ENCODE measurements at places on chromosomes 2 and 18.

- DNase-seq, result no peak
Observed at GRCh38 chr2:127662937-127663565, 12.3 kb downstream of the LIMS2 start.

DNA sequence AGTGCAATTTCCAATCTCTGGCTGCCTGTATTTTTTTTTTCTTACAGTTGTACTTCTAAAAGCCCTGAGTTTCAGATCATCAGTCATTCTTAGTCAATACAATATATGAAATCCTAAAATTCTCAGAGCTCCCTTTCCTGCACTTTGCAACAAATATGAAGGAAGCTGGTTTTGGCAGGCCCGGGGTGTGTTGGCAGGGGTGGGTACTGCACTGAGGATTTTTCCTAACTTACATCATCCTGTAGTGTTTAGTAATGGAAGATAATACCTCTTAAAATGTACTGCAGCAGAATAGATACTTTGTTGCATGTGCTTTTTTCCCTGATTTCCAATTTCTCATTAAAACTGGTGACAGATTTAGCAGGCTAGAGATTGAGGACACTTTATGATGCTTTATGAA, 374.6 kb downstream of the PTH2R start:
- no peak for DNase-seq

- peak; percentile 79 for DNase-seq
Observed at GRCh38 chr18:32019251-32019948, 775 bp downstream of the RNF125 start.

GRCh38 chr2:105873281-105873680, 128.6 kb downstream of the NCK2 start:
- no peak for DNase-seq

DNA sequence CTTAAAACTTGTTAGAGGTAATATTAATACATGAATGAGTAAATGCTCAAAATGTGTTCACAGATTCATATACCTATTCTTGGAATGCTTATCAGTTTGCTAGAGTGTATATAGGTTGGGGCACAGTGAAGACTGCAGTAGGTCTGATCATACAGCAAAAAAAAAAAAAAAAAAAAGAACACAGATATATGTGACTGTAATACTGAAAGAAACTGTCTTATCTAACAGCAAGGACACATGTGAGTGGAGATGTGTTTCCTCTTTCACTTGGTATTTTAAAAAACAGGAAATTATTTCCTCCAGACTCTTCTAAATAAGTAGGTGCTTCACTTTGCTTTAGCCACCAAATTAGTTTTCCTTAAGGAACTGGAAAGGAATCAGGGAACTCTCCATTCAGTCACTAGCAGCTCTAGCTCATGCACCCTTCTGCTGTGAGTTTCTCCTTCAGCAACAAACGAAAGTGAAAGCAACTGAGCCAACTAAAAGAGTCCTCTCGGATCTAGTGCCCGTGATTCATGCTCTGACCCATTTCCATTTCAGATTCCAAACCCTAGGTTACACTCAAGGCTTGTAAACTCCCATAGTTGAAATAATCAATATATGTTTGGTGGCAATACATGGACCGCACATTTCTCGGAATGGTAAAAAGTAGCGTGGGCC, 98.5 kb downstream of the DSEL start:
- no peak for DNase-seq

- DNase-seq, result no peak
Observed at GRCh38 chr2:6418291-6418690, 447.4 kb downstream of the CMPK2 start.

- DNase-seq, result no peak
Observed at GRCh38 chr18:13305301-13305700, 86.7 kb downstream of the LDLRAD4 start.

DNA sequence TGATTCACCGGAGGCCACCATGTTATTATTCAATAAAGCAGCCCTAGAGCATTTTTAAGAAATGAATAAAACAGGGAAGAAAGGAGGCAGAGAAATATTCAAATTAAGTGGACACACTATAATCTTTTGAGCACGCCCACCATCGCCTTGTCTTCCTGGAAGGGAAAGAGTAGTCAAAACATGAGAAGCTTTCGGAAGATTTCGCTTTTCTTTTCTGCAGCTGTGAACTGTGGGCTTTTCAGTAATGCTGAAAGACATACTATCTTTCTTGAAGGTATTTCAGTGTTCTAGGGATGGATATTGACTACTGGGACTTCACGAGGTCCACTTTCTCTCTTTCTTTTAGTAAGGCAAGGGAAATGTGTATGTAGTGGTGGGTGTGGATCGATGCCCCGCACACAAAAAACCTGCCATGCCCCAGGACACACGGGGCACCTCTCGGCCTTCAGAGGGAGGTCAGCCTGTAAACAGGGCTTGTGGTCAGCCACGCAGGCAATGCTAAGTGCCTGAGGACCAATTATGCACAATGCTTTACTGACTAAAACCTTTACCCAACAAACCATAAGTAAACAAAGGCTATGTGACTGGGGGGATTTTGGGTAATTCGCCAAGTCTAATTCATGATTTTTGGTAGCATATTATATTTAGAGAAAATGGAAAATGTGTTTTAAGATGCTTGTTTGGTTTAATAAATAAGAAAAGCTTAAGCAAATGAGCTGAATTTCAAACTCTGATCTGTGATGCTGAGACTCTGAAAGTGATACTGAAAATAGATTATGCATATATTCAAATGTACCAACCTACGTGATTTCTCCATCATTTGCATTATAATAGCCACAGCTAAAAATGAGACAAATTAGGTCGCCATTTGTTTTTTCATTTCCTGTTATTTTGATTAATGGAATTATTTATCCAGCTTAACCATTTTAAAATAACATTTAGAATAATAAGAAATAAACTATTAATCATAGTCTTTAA, 130.5 kb downstream of the ZNF516 start:
- no peak for DNase-seq

GRCh38 chr2:73069855-73070642, 1.5 kb downstream of the SFXN5 start:
- DNase-seq, result no peak

DNA sequence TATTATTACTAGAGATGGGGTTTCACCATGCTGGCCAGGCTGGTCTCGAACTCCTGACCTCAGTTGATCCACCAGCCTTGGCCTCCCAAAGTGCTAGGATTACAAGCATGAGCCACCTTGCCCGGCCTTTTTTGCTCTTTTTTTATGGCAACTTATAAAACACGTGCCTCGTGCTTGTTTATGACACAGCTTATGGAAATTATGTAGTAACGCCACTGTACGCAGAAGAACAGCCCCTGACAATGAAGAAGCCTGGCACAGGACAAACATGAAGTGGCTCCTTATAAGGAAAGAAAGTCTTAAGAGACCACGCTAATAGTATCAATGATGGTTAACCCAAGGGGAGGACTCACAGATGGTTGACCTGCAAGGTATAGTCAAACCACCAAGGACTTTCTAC, 37.2 kb upstream of the RAPH1 start:
- DNase-seq, result no peak

- no peak for DNase-seq
Observed at GRCh38 chr2:85369500-85369899, 14.9 kb downstream of the ELMOD3 start.
